NCI-H187 treated with DMSO at 0.1 percent for 48 hours (cell line): ENCODE measurements at places on chromosomes 6 and 20.

GRCh38 chr6:91149956-91150705, 563.3 kb upstream of the MAP3K7 start:
- DNase-seq = no peak

- no peak for DNase-seq
Observed at GRCh38 chr6:157927011-157927410, 54.7 kb upstream of the SYNJ2 start.

DNA sequence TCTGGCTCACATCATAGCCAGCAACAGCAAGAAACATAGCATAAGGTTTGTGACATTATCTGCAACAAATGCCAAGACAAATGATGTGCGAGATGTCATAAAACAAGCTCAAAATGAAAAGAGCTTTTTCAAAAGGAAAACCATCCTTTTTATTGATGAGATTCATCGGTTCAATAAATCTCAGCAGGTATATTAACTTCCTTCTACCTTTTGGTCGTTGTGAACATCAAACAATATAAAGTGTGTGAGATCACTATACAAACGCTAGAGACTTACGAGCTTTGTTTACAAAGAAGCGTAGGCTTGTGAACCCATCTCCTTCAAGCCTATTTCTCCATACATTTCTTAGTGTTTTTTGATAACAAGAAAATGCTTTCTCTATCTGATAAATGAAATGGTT, 3.5 kb downstream of the WRNIP1 start:
- no peak for DNase-seq

GRCh38 chr6:157216570-157216969, 106.7 kb downstream of the TMEM242 start:
- no peak for DNase-seq

DNA sequence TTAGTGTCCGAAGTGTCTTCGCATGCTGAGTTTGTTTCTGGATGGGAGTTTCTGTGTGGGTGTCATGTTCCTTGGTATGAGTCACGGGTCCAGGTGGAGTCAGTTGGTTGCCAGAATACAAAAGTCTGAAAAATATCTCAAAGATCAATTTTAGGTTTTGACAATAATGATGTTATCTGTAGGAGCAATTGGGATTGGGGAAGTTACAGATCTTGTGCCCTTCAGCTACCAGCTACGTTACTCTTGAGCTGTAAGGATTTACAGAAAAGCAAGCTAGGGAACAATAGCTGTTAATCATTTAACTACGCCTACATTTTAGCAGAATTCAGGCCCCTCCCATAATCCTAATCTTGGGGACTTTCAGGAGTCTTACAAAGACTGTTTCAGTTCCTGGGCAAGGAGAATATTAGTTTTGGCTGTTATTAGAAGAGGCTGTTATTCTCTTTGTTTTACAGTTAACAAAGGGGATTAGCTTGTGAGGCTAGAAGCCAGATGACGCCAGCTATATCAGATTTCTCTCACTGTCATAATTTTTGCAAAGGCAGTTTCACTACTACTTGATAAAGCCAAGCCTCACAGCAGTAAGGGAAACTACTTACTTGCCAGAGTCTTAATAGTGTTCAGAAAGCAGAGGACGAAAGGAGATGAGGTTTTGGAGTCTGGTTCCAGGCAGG, 15.4 kb upstream of the SLC22A16 start:
- DNase-seq = no peak

GRCh38 chr6:112204350-112204706, 50.0 kb downstream of the LAMA4 start:
- DNase-seq = no peak

- DNase-seq = no peak
Observed at GRCh38 chr6:105202486-105202885, 22.7 kb upstream of the POPDC3 start.

DNA sequence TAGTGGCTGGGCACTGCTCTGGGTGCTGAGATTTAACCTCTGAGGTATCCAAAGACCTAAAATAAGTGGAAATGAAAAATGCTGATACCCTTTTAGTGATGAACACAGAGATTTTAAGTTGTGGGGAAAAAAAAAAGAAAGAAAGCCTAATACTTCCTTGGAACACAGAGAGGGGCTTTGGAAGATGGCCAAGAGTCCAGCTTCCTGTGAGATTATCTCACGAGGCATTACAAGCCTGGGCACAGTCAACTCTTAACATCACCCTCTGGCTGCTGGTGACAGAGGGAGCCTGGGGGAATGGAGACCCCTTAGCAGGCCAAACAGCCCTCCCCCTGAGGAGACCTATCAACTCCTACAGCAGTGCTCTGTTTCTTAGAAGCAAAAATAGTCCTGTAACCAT, 19.7 kb downstream of the BTN2A1 start:
- no peak for DNase-seq

- no peak for DNase-seq
Observed at GRCh38 chr6:160252073-160252813, 6.4 kb downstream of the SLC22A2 start.

DNA sequence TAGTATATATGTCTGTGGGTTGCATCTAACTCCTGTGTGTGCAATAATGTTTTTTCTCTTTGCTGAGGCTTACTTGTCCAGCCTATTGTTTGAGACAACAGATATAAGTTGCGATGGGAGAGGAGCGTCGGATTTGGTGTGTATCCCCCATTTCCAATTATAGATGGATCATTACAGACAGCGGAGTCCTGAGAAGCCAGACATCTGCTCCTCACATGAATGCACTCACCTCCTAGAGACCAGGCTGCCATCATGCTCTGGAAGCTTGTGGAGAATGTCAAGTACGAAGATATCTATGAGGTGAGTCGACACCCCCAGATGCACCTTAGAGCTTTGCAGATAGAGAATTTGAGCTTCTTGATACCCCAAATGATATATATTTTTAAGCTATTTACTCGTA, at the start of gene TFAP2B:
TSS of gene TFAP2B (plus strand) at position 199 of the 400 bp plus-strand sequence. CDS start at position 220, 21 bp downstream.
- no peak for DNase-seq

GRCh38 chr6:23269436-23269835, 700.1 kb downstream of the HDGFL1 start:
- DNase-seq = no peak

DNA sequence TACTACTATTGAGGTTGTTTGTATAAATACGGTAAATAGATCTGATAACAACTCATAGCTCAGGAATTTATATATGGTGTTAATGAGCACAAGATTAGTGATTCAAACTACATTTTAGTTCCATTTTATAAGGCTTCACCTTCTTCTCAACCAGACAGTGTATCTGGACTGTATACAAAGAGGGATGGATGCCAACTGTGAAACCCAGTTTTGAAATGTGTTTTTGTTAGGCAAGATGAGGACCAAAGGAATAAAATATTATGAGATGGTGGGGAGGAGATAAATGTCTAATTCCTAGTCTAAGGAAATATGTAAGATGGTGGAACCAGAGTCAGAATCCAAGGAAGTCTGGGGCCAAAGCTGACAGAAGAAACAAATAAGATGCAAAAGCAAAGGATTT, 329.0 kb downstream of the GRIK2 start:
- no peak for DNase-seq

GRCh38 chr6:53309901-53310300, 38.8 kb downstream of the ELOVL5 start:
- no peak for DNase-seq

GRCh38 chr20:24034820-24035219, 46.2 kb upstream of the GGTLC1 start:
- no peak for DNase-seq

GRCh38 chr6:87257046-87257445, 65.3 kb upstream of the SMIM8 start:
- DNase-seq = no peak

DNA sequence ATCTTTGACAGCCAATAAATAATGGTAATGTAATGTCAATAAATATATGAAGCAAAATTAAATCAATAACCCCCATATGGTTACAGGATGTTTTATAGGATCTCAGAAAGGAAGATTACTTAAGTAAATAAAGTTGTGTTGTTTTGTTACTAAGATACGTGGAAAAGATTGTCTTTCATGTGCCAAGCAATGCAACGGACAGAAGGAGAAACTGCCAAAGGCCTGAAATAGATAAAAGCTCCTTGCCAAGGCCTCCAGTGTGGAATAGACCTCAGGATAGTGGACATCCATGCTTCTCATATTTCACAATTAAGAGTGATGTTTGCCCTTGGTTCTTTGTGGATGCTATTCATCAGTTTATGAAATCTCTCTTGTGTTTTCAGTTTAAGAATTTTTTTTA, 16.4 kb upstream of the FNDC1 start:
- no peak for DNase-seq

GRCh38 chr6:4327841-4328240, 192.5 kb upstream of the ECI2 start:
- no peak for DNase-seq

DNA sequence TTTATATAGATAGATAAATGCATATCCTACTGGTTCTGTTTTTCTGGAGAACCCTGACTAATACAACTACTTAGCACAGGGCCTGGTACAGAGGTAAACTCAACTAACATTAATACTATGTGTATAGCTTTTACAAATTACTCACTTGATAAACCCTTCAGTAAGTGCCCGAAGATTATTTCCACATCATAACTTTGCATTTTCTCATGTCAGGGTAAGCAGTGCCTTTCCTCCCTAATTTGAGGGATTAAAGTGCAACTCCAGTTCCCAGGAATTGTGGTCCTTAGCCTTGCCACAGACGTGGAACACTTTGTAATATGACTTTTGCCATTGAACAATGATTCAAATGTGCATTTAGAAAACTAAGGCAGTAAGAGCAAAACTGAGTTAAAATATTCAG, 147.5 kb upstream of the SMLR1 start:
- no peak for DNase-seq

GRCh38 chr20:60073504-60073903, 115.3 kb downstream of the CDH26 start:
- no peak for DNase-seq

GRCh38 chr6:2036710-2037023, 208.7 kb downstream of the GMDS start:
- no peak for DNase-seq

- DNase-seq = no peak
Observed at GRCh38 chr6:170210026-170210390, 80.9 kb downstream of the DLL1 start.

DNA sequence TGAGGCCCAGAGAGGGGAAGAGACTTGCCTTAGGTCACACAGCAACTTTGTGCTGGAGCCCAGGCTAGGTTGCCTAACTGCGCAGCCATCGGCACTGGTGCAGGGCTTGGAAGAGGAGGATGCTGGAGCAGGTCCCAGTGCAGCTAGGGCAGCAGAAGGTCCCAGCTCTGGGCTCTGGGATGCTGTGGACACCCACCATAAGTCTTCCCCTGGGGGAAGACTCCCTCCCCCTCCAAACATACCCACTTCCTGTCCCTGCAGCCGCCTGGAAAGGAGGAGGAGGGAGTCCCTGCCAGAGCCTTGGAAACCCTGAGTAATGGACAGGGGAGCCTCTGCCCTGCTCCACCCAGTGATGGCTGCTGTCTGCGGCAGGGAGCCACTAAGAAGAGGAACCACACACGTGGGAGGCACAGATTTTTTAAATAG, 93.6 kb downstream of the NCR2 start:
- DNase-seq = no peak

GRCh38 chr6:156933201-156934068, 156.3 kb downstream of the ARID1B start:
- peak; percentile 48 for DNase-seq

GRCh38 chr6:85866370-85866730, 223.7 kb upstream of the SYNCRIP start:
- no peak for DNase-seq

- DNase-seq = no peak
Observed at GRCh38 chr20:1805161-1805581, 90.0 kb upstream of the SIRPA start.

DNA sequence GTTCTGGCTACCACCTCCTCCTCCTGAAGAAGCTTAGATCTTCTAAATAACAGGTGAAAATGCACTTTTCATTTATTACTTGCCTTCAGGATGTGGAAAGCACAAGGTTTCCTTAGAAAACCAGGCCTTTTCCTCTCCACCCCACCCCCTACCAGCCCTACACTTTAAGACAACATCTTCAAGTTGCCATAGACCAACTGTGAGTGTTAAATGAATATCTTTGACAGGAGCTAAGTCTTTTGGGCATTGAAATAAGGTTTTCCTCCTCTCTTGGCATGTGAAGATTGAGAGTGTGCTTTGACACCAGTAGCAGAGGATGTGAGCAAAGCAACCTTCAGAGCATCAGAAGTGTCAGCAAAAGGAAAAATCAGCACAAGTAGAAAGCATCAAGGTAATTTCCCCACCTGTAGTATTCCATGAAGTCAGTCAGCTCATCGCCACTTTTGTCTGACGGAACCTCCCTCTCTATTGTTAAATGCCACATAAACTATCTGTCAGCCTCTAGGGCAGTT, 532.3 kb upstream of the MMS22L start:
- no peak for DNase-seq

- DNase-seq = no peak
Observed at GRCh38 chr6:52049252-52050050, 38.0 kb downstream of the PKHD1 start.

DNA sequence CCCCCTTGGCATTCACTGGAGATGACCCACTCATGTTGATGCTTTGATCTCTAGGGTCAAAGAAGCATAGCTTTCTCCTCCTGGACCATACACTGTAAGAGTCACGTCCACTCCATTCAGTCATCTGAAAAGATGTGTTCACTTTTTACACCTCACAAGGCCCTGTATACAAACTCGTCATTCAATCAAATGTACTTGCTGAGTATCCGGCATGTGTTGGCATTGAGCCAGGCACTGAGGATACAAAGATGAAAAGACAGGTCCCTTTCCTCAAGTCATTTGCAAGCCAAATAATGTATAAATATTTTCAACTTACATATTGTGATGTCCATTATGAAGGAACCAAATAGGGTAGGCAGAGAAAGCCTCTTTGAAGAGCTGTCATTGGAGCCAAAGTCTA, 32.6 kb upstream of the CSNK2A1 start:
- no peak for DNase-seq

GRCh38 chr6:7115543-7116231, 7.9 kb downstream of the RREB1 start:
- no peak for DNase-seq

- DNase-seq = no peak
Observed at GRCh38 chr20:11350126-11351005, 567.3 kb upstream of the BTBD3 start.

GRCh38 chr6:50962213-50962759, 143.6 kb downstream of the TFAP2B start:
- no peak for DNase-seq

DNA sequence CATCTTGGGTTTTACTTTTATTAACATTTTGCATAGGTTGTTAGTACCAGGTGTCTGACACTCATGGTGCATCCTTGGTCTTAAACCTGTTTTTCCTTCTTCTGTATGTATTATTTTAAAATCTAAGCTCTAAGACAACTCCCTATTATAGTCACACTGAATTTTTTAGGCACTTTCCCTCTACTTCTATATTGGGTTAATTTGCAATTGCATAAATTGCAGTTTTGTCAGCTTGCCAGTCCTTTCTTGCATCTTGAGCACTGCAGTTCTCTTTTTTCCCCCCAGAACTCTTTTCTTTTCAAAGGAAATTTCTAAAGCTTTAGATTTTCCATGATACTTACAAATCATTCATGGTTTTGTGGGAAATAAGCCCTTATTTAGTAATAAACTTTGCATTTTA, 70.6 kb downstream of the ZNF292 start:
- DNase-seq = no peak

- DNase-seq = no peak
Observed at GRCh38 chr20:24875078-24875477, 74.0 kb upstream of the CST7 start.

GRCh38 chr20:58481481-58482021, 33.6 kb downstream of the APCDD1L start:
- DNase-seq = no peak
